ENCODE measurements at places on chromosomes 6 and 20.

DNA sequence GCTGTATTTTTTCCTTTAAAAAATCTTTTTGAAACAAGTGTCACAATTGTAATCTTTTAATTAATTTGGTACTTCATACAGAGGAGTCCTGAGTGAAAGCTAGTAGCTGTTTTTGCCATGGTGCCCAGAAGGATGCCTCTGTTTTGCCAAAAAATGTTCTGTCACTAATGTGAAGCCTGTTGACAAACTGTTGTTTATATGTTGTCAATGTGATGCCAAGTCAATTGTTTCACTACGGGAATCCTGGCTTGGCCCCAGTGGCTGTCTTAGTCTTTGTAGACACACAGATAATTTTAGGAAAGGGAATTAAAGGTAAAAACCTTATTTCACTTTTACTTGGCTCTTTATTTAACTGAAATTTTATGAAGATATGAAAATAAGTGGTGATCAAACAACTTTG lies 706.4 kb upstream of the MMS22L start:
- no peak for DNase-seq

DNA sequence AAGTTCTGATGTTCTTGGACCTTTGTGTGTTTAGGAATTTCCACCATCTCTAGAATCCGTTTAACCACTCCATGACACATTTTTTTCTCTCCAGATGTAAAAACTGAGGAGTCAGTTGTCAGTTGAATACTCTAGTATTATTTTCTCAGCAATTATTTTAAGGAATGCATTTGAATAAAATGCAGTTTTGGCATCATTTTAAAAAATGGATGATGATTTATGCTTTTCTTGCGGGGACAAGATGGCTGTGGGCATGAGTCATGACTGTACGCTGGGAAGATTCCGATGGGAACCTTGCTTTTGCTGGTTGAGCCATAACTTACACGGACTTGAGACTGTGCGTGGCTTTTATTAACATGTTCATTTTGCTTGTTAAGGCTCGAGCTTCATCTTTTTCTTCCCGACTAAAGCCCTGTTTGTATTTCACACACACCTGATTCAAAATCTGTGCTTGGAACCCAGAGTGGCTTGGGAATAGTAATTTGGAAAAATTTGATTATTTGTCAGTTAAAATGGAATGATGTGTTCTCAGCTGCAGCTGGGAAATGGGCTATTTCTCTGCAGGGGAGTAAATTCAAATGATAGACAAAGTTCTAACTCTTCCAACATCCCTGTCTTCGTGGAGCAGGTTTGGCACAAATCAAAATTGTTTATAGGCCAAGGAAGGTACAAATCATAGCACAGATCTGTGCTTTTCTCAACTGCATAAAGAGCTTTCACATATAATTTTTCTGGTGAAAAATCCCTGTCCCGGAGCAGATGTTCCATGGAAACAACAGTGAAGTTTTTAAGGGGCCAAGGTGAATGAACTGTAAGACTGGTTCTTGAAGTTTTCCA lies 470.5 kb upstream of the JAG1 start:
- DNase-seq: no peak

DNA sequence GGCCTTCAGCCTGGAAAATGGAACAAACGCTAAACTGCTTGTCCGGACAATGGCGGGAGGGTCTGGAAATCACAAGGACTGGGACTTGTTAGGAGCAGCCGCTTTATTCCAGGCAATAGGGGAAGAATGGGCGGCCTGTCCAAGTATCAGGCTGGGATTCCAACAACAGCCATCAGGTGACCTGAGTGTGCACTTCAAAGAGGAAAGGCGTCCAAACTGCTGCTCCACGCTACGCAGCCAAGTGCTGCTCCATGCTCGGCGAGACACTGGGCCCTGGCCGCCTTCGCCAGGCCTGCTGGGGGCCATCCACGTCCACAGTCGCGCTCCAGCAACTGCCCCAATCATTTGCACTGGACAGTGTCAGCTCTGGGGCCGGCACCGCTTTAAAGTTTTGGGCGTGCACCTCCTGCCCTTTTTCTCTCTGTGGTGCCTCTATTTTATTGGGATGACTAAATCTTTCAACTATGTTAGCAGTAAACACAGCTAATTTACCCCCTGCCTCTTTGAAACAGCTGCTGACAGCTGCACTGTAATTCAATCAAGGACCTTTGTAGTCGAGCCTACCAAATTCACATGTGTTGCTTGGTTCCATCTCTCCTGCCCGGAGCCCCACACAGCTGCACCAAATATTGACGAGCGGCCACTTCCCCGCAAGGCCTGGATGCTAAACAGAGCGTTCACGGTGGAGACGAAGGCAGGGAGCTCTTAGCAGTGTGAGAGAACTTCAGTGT lies 98.3 kb downstream of the BMP7 start:
- no peak for DNase-seq

GRCh38 chr6:35017411-35018181 lies 123.5 kb downstream of the TCP11 start:
- DNase-seq: no peak

DNA sequence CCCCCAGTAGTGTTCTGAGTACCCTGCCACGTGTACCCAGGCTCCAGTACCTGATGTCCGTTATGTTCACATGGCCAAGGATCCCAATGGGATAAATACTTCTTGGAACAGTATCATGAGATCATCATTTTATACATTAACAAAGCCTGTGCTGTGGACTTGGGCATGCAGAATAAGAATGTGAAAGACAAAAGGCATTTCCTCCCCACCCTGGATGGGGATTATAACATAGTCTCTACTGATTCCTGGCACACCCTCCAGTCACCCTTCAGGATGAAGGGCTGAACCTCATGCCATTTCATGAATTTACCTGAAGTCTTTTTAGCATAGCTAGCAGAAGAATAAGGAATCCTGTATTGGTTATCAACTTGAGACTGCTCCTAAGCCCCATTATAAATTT lies 2.8 kb downstream of the TNFRSF21 start:
- no peak for DNase-seq

DNA sequence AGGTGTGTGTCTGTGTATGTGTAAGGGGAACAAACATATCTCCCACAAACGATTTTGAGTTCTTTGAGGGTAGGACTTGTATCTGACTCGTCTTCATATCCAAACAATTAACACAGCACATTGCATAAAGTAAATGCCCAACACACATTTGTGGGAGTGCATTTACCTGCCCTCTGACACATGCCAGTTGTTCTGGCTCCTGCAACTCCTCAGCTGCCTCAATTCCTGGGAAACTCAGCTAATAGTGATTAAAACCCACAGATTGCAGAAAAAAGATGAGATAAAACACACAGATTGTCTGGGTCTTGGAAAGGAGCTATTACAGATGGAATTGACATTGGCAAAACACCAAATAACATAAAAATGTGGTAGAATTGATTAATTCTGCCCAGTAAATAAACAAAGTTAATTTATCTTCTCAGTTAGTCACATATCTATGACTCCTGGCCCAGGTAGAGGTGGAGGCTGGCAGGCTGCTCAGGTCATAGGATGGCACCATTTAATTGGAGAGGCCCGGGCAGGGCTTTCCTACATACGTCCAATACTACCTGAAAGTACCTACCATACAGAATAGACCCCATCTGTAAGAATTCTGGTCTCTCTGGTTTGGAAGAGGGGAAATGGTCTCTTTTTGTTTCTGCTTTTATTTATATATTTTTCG lies 71.5 kb upstream of the IFNGR1 start:
- no peak for DNase-seq

- no peak for DNase-seq
Observed at GRCh38 chr6:47111685-47112084, 69.6 kb upstream of the ADGRF1 start.

GRCh38 chr20:63004607-63005364 lies 2.0 kb downstream of the BHLHE23 start:
- no peak for DNase-seq

DNA sequence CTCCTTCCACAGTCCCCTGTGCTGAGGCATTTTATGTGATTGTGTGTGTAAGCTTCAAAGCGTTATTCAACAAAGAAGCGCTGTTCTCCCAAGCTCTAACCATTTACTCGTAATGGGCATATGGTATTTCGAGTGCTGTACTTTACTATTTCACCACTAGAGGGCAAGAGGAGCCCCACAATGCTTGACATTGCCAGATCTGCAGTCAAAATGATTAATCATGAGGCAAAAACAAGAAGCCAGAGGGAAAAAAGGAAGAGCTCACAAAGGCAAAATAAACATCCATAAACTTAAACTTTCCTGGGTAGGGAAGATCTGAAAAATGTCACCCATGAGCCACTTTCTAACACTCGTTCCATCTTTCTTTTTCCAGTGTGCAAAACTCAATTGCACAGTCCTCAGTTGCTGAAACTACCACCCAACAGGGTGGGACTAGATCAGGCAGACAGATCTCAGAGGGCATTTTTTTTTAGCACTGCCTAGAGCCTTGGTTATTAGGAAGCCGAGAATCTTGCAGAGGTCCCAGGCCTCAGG lies 215.0 kb upstream of the PLCB4 start:
- no peak for DNase-seq

DNA sequence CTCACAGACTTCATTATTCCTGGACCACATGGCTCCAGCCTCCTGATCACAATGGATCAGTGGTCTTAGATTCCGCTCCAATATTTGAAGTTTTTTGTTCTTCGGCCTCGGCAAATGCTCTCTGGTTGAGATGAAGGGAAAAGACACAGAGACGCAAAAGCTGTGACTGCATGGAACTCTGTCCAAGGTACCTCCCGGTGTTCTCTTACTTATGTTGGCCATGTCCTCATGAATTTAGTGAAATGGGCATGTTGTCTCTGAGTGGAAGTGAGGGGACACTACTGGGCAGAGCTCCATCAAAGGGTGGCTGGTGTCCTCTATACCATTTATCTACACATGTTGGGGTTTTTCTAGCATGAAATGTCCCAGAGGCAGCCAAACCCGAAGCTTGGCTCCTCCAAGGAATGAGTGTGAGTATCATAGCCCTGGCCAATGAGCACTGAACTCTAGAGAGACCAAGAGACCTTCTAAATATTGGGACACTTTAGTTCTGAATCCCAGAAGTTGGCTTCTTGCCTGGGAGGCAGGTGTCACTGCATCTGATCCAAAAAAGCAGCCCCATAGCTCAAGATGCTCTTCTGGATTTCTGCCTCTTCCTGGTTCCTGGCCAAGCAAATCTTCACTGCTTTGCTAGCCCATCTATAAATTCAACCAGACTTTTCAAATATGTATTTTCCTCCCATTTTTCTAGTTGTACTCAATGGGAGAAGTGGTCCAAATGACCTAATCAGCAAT lies 34.1 kb downstream of the HLA-G start:
- no peak for DNase-seq

DNA sequence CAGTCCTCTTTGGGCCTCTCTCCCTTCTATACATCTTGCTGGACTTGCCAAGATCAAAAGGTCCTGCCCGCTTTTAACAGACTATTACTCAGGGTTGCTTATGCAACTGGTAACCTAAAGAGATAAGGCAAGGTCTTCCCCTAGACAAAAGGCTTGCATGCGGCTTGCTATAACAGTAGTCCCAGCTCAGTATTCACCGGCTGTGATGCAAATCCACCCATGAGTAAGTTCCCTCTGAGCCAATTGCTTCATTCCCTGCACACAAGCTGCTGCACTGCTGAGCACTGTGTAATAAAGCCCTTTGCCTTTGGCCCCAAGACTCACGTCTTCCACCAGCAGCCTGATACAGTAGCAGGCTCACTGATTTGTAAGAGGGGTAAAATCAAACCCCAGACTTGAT lies 363.8 kb downstream of the PRKN start:
- no peak for DNase-seq

DNA sequence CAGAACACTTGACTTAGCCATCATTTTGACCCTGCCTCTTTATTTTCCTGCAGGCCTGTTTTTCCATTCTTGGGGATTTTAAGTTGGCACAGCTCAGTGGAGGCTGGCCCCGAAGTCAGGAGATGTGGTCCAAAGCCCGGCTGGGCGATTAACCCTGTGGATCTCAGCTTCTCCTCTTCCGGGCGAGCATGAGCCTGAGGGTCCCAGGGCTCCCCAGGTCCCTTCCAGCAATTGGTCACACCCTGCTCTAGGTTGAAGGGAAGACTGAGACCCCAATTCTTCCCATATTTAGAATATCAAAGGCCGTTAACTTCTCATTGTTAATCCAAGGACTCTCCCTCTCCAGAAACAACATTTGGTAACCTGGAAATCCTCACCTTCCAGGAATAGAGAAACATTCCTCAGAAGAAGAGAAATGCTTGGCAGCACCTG lies 2.3 kb downstream of the THBS2 start:
- DNase-seq: no peak

- DNase-seq: no peak
Observed at GRCh38 chr6:152110886-152111820, 303.7 kb downstream of the ESR1 start.

- no peak for DNase-seq
Observed at GRCh38 chr6:7136859-7137334, 29.1 kb downstream of the RREB1 start.

DNA sequence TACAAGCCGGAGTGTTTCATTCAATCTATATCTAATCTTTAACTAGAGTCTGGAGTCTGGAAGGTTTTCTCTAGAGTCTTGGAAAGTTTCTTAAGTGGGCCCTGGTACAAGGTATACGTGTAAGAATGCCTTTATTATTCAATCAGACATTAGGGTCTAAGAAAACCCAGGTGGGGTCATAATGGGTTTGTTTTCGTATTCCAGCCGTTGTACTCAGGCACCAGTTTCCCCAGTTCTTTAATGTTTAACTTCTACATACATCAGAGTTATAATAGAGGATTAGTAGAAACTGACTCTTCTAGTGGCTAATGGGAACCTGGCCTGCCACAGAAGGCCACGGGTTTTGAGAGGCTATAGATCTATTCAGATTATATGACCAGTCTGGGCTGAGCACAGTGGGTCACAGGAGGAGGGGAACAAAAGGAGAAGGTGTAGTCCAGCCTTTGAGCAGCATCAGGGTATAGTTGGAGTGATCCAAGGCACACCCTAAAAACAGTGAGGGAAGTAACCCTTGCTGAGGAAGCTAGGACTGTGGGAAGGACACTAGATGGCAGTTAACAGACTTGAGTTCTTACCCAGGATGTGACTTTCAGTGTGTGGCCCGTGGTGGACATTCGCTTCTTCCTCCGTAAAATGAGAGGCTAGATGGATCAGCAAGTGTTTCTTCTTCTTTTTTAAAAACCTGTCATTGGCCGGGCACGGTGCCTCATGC lies 15.5 kb downstream of the FAM83B start:
- no peak for DNase-seq

DNA sequence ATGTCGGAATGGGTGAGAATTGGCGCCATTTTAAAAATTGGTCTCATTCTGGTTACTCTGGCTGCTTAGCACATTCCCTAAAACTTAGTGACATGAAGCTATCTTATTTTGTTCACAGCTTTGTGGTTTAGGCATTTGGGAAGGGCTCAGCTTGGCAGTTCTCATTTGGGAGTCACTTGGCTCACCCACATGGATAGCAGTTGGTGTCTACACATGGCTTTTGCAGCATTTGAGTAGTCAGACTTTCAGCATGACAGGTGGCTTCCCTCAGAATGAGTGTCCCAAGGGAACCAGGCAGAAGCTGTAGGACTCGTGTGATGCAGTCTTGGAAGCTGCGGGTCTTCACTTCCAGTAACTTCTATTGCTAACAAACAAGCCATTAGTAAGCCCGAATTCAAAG lies 64.6 kb downstream of the UST start:
- no peak for DNase-seq

DNA sequence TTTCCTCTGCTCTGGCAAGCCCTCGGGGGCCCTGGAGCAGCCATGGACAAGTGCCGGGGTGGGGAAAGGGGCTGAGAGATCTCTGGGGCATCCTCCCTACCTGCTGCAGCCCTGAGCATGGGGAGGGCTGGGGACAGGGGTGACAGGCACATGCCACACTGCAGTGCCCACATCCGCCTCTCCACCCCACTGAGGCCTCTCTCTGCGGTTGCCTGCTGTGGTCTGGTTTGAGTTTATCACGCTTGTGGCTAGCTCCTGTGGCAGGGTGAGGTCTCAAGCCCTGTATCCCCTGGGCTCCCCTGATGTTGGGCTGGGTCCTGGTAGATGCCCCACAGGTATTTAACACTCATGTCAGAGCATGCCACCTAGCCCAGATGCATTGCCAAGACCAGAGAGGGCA lies 52.9 kb upstream of the MLN start:
- peak; percentile 18 for DNase-seq

Measured in T follicular helper cell (primary cell).